ENCODE measurements at places on chromosomes 2 and 18. TPM values are rescaled to one million over a fixed set of nuclear protein-coding genes. Genes with fewer than 3 reads are reported as not detected.

The CCDC195 gene
- total RNA-seq, result not detected

The ARHGAP15 gene
- total RNA-seq, result not detected

The CHCHD5 gene
- total RNA-seq, result 10.4 TPM

The COL4A3 gene
- total RNA-seq, result 0.17 TPM

The RESP18 gene
- total RNA-seq, result not detected

The UBXN2A gene
- total RNA-seq, result 13.5 TPM

The EFR3B gene
- total RNA-seq, result 0.83 TPM

The CSRNP3 gene
- 3.0 TPM for total RNA-seq

The CD226 gene
- 0.66 TPM for total RNA-seq

The BOLL gene
- not detected for total RNA-seq

The ASB18 gene
- not detected for total RNA-seq

The GPR55 gene
- total RNA-seq, result not detected

The KCNF1 gene
- total RNA-seq, result 0.29 TPM

The IL1B gene
- total RNA-seq, result 0.15 TPM

The YPEL5 gene
- 87.3 TPM for total RNA-seq

The C2orf78 gene
- total RNA-seq, result not detected

The ASPRV1 gene
- 0.33 TPM for total RNA-seq

The INPP4A gene
- total RNA-seq, result 18.8 TPM

The CYP26B1 gene
- under 0.01 TPM for total RNA-seq

The CDKL4 gene
- 1.3 TPM for total RNA-seq

The CASP10 gene
- 11.6 TPM for total RNA-seq

The FEV gene
- under 0.01 TPM for total RNA-seq

The CCDC148 gene
- 1.5 TPM for total RNA-seq

The RTP5 gene
- not detected for total RNA-seq

The SNORC gene
- 0.29 TPM for total RNA-seq

The PSTPIP2 gene
- 11.5 TPM for total RNA-seq

The COX7A2L gene
- total RNA-seq, result 194 TPM

The MC4R gene
- total RNA-seq, result not detected

The UGP2 gene
- 131 TPM for total RNA-seq

The SIX3 gene
- total RNA-seq, result not detected

The MC2R gene
- total RNA-seq, result not detected

The FBXO48 gene
- 0.29 TPM for total RNA-seq

The TEKT4 gene
- not detected for total RNA-seq

The IL36G gene
- total RNA-seq, result not detected

The AGXT gene
- total RNA-seq, result not detected

The PRKAG3 gene
- total RNA-seq, result 0.50 TPM

The BARD1 gene
- 14.9 TPM for total RNA-seq

The WDR7 gene
- 24.6 TPM for total RNA-seq

The DES gene
- 1.6 TPM for total RNA-seq

The WDR54 gene
- total RNA-seq, result 36.4 TPM

The DNAJC5G gene
- not detected for total RNA-seq

The CPS1 gene
- 20.9 TPM for total RNA-seq

The STEAP3 gene
- 25.6 TPM for total RNA-seq

The MC5R gene
- total RNA-seq, result not detected

The ERFE gene
- 4.2 TPM for total RNA-seq

The TMEM169 gene
- 0.29 TPM for total RNA-seq

The CMPK2 gene
- total RNA-seq, result 0.58 TPM

The CROCC2 gene
- 1.0 TPM for total RNA-seq

The RTKN gene
- total RNA-seq, result 22.3 TPM

The LRRC30 gene
- not detected for total RNA-seq

The DSG3 gene
- under 0.01 TPM for total RNA-seq

The ALLC gene
- total RNA-seq, result not detected

The SERPINB4 gene
- total RNA-seq, result not detected

The TRMT61B gene
- total RNA-seq, result 11.1 TPM

The GALR1 gene
- total RNA-seq, result not detected

The FNDC4 gene
- 34.7 TPM for total RNA-seq

The MDH1B gene
- 0.99 TPM for total RNA-seq

The PRSS56 gene
- total RNA-seq, result not detected
